Activated CD4-positive, alpha-beta T cell treated with anti-CD3 and anti-CD28 coated beads, Interleukin-2, amount 50 U/mL, for 48 hours (primary cell): ENCODE measurements at places on chromosomes 16 and 17.

GRCh38 chr16:11063448-11064201, 119.3 kb downstream of the CLEC16A start:
- DNase-seq = no peak

- DNase-seq = no peak
These were observed 134.6 kb downstream of the GAS7 start for GRCh38 chr17:10063730-10064241.

DNA sequence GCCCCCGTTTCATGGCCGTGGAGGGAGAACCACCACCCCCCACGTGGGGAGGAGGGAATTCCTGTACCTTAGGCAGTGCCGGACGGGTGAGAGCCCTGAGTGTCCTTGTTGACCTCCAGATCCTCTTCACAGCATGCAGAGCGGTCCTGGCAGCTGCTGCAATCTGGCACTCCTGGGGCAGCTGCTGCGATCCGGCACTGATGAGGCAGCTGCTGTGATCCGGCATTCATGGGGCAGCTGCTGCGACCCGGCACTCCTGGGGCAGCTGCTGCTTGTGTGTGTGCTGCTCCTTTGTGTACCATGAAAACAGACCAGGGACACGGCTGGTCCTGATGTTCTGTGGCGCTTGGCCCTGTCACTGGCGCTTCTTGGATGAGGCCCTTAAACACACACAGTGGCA, 12.8 kb downstream of the ZNF778 start:
- DNase-seq = no peak

DNA sequence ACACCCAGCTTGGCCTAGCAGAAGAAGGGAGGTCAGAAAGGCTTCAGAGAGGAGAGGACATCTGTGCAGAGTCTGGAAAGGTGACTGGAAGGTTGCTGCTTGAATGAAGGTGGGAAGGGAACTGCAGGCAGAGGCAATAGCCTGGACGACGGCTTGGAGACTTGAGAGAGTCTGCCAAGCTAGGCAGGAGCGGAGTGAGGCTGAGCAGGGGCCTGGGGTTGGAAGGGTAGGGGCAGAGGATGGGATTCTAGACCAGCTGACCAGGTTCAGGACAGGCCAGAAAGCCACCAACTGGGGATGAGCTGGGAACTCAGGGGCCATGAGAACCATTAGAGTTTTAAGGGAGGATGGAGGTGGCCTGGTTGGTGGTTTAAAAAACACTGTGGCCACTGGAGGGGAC, 339 bp upstream of the SGCA start:
- no peak for DNase-seq

DNA sequence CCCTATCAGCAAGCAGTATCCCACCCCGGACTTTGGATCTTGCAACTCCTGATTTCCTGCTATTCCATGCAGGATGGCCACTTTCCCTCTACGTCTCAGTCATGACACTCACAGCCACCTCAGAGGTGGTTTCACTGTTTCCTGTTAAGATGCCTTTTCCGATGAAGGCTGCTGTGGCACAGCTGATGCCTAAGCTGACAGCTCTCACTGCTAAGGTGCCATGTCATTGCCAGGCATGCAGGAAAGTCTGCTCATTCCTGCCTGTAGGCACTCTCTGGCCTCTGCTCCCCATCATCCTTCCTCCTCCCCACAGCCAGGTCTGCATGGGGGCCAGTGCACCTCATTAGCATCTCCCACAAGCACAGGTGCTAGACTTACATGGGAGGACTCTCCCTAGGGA, 173.0 kb downstream of the CBLN1 start:
- no peak for DNase-seq

GRCh38 chr16:6153901-6154300, 1056.3 kb upstream of the EEF2KMT start:
- no peak for DNase-seq

GRCh38 chr16:67269766-67270165, 9.6 kb upstream of the PLEKHG4 start:
- no peak for DNase-seq
